ENCODE measurements at places on chromosomes 2 and 18.
A peak's percentile ranks its signal among the peaks of the same experiment; 100 is the strongest.

GRCh38 chr2:236943841-236944513 is 141.7 kb upstream of the COPS8 start:
- DNase-seq, result no peak

DNA sequence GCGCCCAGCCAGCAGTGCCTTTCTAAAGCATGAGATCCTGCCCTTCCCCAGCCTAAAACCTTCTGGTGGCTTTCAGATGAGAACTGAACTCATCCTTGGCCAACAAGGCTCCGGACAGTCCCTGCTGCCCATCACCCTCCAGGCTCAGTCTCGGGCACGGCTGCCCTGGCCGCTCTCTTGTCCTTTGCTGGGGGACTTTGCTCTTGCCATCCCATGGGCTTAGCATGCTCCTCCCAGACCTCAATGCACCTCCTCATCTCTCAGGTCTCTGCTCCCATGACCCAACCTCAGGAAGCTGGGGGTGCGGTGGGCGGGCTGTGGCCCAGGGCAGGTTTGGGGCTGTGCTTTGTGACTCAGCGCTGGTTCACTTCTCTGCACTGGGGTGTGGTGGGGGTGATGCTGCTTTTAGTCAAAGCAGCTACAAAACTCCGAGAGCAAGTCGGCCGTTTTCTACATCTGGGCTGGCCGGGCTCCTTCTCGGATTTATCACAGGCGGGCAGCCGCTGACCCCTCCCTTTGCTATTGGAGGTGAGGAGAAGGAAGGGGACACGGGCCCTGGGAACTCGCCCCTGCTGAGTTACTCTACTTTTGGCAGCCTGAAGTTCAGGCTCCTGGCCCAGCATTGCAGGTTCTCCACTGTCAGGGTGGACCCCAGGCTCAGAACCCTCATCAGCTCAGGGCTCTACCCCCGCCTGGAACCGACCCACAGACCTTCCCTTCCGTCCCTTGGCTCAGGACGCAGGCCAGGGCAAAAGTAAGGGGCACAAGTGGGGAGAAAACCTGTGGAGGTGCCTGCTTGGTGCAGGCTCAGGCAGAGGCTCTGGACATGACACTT is 90.6 kb upstream of the TAF1B start:
- peak; percentile 69 for DNase-seq

DNA sequence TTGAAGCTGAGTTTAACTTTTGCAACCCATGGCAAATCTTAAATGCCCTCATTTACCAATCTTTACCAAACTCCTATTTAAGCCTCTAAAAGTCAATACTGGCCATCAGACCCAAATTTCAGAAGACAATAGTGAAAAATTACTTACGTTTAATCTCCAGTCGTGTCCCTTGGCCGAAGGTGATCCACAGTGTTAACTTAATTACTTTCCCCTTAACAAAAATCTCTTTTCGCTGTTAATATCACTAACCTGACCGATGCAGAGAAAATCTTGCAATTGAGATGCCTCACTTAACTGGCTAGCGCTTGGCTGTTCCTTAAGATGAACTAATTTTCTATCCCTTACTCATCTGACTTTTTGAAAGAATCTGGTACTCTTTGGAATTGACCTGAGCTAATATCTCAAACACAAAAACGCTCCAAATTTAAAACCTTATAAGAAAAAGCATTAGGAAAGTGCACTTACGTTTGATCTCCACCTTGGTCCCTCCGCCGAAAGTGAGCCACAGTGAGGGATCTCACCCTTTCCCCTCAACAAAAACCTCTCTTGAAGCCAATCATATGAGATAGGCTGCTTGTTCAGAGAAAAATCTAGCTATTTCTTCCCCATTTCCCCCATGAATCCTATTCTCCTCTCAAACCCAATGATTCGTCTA is 169.1 kb downstream of the RPIA start:
- no peak for DNase-seq

DNA sequence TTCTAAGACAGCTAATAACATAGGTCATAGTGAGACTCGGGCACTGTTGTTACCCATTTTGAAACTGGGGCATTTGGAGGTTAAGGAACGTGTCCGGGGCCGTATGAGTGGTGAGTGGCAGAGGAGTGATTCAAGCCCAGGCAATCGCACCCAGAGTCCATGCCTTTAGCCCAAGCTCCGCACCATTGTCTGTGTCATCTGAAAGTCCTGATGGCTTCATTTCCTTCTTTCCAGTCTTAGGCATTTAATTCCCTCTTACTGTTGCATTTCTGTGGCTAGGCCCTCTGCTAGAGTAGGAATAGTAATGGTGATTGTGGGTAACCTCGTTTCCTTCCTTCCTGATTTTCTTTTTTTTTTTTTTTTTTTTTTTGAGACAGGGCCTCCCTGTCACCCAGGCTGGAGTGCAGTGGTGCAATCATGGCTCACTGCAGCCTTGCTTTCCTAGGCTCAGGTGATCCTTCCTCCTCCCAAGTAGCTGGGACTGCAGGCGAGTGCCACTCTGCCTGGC is 49.8 kb upstream of the ASB1 start:
- DNase-seq, result no peak

- DNase-seq, result no peak
Measured at GRCh38 chr2:96342085-96342484, 6.5 kb downstream of the NCAPH start.

- no peak for DNase-seq
Measured at GRCh38 chr2:216633616-216634369, 573 bp downstream of the IGFBP2 start.

DNA sequence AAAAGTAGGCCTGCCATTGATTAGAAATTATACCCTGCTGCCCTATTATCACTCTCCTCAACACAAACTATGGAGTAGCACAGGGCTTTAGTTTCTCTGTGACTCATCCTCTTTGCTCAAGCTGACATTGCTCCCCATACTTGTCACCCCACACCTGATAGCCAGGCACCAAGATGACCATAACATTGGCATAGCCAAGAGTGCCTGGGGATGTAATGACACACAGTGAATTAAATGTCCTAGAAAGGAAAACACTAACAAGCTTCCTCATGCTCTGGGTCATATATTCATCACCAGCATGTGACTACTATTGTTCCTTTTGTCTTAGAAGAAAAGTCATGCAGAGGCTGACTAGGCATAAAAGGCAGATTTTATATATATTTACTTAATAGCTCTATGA is 137.8 kb upstream of the RND3 start:
- no peak for DNase-seq

GRCh38 chr2:236109061-236109460 is 59.1 kb downstream of the GBX2 start:
- DNase-seq, result no peak

GRCh38 chr2:190376591-190377245 is 31.4 kb upstream of the MFSD6 start:
- no peak for DNase-seq

- DNase-seq, result no peak
Measured at GRCh38 chr2:1586251-1586922, 157.9 kb downstream of the PXDN start.

GRCh38 chr18:26493021-26493420 is 55.3 kb downstream of the KCTD1 start:
- DNase-seq, result no peak

- DNase-seq, result no peak
Measured at GRCh38 chr2:218079943-218080913, 11.2 kb downstream of the RUFY4 start.

- DNase-seq, result no peak
Measured at GRCh38 chr2:192960945-192961344, 766.2 kb upstream of the TMEFF2 start.

- DNase-seq, result no peak
Measured at GRCh38 chr2:238278626-238279323, 9.6 kb downstream of the PER2 start.

DNA sequence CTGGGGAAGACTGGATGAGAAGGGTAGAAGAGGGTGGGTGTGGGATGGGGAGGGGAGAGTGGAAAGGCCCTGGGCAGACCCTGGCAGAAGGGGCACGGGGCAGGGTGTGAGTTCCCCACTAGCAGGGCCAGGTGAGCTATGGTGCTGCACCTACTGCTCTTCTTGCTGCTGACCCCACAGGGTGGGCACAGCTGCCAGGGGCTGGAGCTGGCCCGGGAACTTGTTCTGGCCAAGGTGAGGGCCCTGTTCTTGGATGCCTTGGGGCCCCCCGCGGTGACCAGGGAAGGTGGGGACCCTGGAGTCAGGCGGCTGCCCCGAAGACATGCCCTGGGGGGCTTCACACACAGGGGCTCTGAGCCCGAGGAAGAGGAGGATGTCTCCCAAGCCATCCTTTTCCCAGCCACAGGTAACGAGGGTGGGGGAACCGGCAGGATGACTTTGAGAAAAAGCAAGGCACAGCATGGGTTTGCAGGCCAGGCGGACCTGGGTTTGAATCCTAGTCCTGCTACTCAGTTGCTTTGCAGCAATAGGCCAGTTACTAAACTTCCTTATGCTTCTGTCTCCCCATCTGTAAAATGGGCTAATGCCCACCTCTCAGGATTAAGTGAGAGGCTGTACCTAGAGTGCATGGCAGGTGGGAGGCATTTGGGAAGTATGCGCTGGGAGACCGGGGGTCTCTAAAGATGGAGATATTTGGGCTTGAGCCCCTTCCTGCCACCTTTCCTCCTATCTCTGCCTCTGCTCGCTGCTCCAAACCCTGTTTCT is at the start of gene INHA:
TSS of gene INHA (plus strand) at position 74 of the 765 bp plus-strand sequence. CDS start at position 139, 65 bp downstream.
- DNase-seq, result no peak

GRCh38 chr2:66457545-66457944 is 22.6 kb downstream of the MEIS1 start:
- DNase-seq, result no peak

- no peak for DNase-seq
Measured at GRCh38 chr18:24954341-24954740, 397.6 kb downstream of the ZNF521 start.

- no peak for DNase-seq
Measured at GRCh38 chr18:4758980-4759379, 303.9 kb upstream of the DLGAP1 start.

- DNase-seq, result no peak
Measured at GRCh38 chr2:126942427-126943203, 43.9 kb downstream of the TEX51 start.

GRCh38 chr2:234074751-234075517 is 24.4 kb downstream of the SPP2 start:
- no peak for DNase-seq

- no peak for DNase-seq
Measured at GRCh38 chr2:224927011-224927410, 115.3 kb downstream of the DOCK10 start.

- no peak for DNase-seq
Measured at GRCh38 chr2:64111426-64111825, 32.8 kb downstream of the PELI1 start.

GRCh38 chr2:57864926-57865325 is 181.7 kb upstream of the VRK2 start:
- no peak for DNase-seq

DNA sequence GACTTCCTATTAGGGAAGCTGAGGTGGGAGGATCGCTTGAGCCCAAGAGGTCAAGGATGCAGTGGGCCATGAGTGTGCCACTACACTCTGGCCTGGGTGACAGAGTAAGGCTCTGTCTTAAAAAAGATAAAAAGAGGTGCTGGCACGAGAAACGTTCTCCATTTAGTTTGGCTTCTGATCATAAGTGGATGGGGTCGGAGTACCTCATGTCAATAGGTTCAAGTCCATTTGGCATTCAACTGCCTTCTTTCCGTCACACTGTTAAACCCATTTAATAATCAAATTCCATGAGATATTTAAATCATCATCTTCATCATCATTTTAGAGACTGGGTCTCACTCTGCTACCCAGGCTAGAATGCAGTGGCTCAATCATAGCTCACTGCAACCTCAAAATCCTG is 9.2 kb downstream of the COX7A2L start:
- no peak for DNase-seq

DNA sequence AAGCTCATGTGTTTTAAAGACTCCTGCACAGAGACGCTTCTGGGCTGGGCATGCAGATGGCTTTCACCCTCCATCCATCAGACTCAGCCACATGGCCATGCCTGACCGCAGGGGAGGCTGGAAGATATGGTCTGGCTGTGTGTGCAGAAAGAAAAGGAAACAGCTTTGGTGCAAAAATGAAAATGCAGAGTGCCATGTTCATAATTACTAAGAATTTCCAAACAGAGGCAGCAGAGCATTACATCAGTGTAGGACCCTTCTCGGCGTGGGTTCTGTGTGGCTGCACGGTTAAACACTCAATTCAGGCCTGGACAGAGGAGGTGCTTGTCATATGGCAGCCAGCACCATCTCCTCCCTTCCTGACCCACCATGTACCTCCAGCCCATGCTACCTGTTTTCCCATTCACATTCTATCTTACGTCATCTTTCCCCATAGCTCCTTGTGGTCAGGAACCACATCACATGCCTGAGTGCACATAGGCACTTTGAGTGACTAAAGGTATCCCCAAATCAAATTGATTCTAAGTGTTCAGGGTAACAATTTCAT is 200.3 kb upstream of the ID2 start:
- peak; percentile 30 for DNase-seq

- DNase-seq, result no peak
Measured at GRCh38 chr2:47269316-47270232, 114.5 kb upstream of the STPG4 start.

DNA sequence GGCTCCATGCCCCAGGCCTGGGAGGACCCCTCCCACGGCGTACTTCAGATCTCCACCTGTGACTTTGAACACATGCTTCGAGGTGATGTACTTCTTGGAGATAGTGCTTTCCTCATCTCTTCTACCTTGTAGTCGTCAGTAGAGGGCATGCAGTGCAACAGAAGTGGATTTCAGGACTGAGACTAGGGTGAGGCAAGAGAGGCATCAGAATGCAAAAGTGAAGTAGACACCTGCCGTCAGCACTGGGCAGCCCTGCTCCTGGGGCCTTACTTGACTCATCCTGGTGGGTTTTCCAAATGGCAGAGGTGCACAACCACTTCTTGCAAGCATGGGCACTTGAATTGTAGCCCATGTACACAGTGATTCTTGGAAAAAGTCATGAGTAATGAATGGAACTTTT is 258.8 kb downstream of the NEDD4L start:
- DNase-seq, result no peak

DNA sequence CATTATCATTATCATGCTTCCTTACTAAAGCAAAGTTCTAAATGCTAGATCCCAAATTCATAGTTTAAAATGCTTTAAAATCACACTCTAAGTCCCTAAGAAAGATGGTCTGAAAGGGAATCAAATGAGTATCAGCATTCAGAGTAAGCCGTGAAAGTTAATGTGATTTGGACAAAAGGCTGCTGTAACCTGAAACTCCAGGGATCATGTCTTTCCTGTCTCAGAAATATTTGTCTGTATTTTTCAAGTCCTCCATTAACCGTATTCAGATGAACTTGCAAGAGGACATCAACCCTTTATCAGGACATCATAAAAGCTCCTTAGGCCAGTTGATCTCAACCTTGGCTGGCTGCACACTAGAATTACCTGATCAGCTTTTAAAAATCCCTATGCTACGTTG is 324.3 kb upstream of the PKDCC start:
- DNase-seq, result no peak

DNA sequence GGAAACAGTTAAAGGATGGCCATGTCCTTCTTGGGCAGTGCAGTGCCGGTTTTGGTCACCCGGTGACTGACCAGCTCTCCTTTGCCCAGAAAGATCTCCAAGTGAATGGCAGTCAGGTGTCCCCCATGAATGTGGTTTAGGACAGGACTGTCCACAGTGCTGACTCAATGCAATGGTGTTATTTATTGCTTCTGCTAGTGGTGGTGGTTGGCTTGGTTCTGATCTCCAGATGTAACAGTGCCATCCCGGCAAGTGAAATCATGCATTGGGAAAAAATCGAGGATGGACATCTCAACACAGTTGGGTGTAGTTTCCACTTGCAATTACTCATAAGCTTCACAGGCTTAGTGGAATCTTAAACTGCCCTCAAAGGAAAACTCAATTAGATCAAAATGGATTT is 81.9 kb downstream of the TGOLN2 start:
- DNase-seq, result no peak

GRCh38 chr18:14776801-14777200 is 28.8 kb downstream of the ANKRD30B start:
- no peak for DNase-seq

Measured in stimulated activated CD4-positive, alpha-beta T cell treated with anti-CD3 and anti-CD28 coated beads, Interleukin-1b, Interleukin-23, amount 100 ng/mL, for 24 hours (primary cell).